NCI-H226 (cell line): ENCODE measurements at places on chromosomes 3 and 15.

DNA sequence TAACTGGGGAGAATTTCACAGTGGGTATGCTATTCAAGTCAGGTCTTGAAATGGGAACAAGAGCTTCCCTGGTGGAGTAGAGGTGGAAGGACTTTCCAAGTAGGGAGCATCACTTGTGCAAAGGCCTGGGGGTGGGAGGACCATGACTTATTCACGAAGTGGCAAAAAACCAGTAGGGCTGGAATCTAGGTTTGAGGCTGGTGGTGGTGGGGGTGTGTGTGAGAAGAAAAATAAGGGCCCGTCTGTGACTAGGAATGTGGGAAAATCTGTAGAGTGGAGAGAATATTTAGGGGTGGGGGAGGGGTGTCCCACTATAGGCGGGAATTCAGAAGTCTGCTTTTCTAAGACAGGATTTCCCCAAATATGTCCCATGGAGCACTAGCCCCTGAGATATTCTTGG lies 271.9 kb upstream of the TBL1XR1 start:
- DNase-seq: no peak

DNA sequence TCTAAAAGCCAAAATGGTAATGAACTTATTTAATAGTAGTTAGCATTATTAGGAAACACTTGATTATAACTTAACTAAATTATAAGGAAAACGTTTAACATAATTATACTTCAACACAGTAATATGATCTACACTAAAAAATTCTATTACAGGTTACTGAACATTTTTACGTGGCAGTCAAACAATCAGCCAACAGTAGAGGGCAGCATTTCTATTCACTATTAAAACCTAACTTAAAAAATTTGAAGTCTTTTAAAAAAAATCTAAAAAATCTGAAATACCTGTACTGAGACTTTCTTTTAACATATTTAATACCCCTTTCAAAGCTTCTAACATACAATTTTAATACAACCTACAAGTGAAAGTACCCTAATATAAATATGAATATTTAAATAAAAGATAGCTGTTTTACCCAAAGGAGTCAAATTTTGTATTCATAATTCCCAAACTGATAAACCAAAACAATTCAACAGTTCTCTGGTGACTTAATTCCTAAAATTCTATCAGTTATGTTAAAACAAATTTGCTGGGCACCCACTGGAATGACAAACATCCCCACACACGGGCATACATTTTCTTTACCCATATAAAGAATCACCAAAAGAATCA lies 41.5 kb downstream of the DLG1 start:
- no peak for DNase-seq

GRCh38 chr3:151305060-151305774 lies 11.4 kb downstream of the GPR87 start:
- DNase-seq: peak; percentile 97

- no peak for DNase-seq
These were observed 522.3 kb downstream of the ROBO1 start for GRCh38 chr3:79245284-79246138.

GRCh38 chr15:31262901-31263671 lies 63.5 kb upstream of the KLF13 start:
- DNase-seq: no peak

- no peak for DNase-seq
These were observed 22.4 kb downstream of the SQOR start for GRCh38 chr15:45657254-45657653.

DNA sequence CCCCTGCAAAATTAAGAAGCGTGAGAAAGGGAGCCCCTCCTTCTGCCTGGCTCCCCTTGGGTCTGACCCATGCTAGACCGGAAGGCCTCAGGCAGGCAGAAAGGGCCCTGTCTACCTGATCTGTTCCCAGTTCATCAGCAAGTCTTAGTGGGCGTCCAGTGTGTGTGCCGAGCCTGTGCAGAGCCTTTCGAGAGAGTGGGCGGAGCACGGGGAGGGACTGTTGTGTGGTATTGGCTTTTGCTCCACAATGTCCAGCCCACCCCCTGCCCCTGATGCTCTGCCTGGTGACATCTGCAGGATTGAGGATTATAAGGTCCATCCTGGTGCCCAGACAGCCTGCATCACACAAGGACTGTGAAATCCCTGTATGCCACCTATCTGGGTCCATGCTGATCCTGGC lies 82.9 kb downstream of the CHDH start:
- no peak for DNase-seq

DNA sequence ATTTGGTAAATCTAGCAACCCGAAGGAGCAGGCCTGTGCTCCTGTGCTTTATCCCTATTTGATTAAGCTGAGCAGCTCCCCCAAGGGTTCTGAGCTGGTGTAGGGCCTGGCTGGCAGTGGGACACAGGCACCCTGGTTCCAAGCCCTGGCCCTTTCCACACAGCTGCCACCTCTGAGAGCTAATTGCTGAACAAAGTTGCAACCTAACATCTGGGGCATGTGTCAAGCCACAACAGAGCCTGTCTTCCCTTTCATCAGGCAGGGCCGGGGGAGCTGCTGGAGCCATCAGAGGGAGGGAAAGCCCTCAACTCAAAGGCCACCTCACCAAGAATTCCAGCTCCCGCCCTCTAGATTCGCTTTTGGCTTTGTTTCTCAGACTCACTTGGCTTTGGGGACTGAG lies 17.1 kb upstream of the MRPS22 start:
- no peak for DNase-seq

DNA sequence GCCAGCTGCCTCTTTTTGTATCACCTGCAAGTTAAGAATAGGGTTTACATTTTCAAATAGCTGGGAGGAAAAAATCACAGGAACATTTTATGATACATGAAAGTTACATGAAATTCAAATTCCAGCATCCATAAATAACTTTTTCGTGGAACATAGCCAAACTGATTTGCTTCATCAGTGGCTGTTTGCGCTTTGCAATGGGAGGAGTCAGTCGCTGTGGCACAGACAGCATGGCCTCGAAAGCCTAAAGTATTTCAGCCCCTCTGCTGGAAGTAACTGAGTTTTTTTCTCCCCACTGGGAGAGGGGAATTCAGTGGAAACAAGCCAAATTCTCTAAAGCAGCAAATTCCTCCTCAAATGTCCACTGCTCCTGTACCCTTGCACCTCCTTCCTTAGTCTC lies 271.9 kb downstream of the SUCLG2 start:
- DNase-seq: no peak

GRCh38 chr3:13322324-13322723 lies 97.8 kb downstream of the NUP210 start:
- no peak for DNase-seq

GRCh38 chr3:62873761-62874710 lies 1.2 kb downstream of the CADPS start:
- no peak for DNase-seq

DNA sequence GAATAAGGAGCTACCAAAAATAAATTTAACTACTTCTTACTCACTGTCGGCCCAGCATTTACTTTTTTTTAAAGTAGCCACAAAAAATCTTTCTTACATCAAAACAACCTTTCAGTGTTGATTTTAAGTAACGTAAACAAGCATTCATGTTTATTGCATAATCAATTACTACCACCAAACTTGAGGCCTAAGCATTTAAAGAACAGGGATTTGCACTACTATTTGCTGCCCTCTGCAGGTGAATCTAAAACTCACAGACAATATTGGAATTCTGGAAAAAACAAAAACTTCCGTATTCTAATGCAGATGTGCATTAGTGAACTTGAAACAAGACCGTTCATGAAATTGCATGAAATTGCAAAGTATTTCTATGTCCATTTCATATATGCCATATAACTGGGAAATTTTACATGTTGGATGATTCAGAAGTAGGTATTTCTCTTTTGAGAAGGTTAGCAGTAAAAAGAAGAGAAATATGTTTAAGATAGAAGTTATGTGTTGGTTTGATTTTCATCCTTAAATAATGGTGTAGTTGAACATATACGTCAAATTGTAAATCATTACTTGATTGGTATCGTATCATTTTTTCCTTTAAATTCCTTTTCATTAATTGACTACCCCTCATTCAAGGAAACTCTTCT lies 55.6 kb downstream of the CGGBP1 start:
- DNase-seq: no peak

DNA sequence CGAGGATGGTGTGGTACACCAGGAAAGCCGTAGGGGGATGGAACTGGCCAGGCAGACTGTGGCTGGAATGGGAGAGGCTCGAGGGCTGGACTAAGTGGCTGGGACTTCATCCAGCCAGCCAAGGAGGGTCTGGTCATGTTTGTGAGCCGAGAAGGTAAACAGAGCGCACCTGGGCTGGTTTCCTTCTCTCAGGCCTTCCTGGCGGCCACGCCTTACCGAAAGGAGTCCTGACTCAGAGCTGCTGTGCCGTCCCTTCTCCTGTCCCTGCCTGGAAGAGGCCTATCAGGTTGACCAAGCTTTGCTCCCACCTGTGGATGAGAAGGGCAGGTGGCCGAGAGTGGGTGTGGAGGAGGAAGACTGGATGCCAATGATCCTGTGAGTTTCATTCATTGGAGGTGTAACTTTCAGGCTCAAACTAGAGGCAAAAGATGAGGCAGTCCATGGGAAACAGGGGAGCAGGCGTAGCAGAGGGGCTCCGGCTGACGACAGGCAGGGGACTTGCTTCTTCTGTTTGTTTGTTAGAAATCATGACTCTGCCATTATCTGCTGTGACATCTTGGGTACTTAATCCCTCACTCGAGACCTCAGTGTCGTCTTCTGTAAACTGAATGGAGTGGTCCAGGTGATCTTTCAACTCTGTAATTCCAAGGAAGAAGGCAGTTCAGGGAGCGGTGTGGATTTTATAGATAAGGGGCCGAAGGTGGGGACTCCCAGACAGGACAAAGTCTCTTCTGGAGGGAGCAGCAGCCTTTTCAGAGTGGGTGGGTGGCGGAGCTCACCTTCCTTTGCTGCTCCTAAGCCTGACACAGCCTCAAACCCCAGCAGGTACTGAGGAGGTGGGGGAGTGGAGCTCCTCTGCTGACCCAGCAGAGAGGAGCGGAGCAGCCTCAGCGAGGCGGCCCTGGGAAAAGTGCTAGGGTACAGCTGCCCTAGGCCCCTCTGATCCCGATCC lies 71.8 kb upstream of the GATM start:
- no peak for DNase-seq

GRCh38 chr15:77671362-77672056 lies 38.8 kb upstream of the LINGO1 start:
- no peak for DNase-seq

GRCh38 chr3:7082244-7082643 lies 221.3 kb downstream of the GRM7 start:
- DNase-seq: no peak

DNA sequence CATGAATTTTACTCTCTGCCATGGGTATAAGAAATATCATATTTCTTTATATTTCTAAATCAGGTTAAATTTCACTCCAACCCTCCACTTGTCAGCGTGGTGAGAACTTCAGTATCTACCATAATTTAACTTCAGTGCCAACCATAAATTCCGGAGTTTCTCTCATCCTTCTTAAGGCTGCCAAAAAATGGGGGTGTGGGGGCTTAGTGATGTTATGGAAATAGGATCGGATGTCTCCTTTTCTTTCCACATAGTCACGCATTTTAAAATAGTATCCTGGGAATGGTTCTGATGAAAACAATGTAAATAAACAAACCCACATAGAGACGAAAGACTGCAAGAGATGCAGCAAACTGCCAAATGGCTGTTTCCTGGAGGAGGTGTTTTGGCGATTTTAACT lies 12.9 kb upstream of the FAM3D start:
- no peak for DNase-seq

DNA sequence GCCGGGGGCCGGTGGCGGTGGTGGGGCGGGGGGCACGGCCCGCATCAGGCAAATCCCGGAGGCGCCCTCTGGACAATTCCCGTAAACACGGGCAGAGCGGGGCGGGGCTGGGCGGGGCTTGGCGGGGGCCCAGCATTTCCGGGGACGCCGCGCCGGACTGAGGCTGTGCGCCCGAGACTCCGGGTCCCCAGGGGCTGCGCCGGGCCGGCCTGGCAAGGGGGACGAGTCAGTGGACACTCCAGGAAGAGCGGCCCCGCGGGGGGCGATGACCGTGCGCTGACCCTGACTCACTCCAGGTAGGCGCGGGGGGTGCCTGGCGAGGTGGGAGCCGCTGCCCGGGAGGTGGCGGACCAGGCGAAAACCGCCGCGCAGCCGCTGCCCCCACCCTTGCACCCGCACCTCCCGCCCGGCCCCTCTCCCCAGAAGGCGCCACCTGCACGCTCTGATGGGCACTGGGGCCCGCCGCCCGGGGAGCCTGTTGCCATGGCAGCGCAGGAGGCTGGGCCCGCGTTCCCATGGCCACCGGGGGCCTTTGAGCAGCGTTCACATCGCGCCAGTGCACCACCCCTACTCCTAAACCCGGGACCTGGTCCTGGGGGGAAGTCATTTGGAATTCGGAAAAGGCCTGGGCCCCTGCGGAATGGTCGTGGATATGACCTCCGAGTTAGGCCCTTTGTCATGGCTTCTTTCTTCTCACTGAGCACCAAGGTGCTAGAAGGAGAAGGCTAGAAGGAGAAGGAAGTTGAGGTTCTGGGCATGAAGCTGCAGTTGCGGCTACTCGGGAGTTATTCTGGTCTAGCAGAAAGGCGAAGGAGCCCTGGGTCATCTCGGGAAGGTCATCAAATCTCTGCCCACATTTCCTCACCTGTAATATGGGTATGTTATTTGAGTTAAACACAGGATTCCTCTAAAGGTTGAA lies 16.1 kb upstream of the SEMA4B start:
- peak; percentile 40 for DNase-seq

GRCh38 chr3:63990204-63990603 lies 33.1 kb downstream of the PSMD6 start:
- DNase-seq: no peak

DNA sequence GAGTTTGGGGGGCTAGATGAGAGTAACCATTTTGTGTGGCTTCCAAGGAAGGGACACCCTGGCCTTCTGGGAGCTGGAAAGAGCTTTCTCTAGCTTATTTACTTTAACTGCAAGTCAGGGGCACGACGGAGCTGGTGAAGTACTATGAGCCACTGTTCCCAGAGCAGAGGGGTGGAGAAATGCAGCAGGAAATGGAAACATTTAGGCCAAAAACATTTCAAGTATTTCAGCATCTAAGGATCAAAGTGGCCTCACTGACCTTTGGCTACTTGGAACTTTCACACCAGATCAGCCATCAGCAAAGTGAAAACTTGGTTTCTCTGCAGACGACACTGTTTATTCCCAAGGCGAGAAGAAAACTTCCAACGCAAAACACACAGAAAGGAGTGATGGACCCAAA lies 7.9 kb downstream of the DGKG start:
- DNase-seq: no peak

GRCh38 chr3:9704347-9705322 lies 1.0 kb downstream of the CPNE9 start:
- no peak for DNase-seq

GRCh38 chr15:28909958-28910500 lies 24.3 kb downstream of the APBA2 start:
- no peak for DNase-seq

GRCh38 chr3:37591116-37591781 lies 270.4 kb upstream of the CTDSPL start:
- DNase-seq: no peak
